ENCODE measurements at places on chromosomes 7 and 10.

DNA sequence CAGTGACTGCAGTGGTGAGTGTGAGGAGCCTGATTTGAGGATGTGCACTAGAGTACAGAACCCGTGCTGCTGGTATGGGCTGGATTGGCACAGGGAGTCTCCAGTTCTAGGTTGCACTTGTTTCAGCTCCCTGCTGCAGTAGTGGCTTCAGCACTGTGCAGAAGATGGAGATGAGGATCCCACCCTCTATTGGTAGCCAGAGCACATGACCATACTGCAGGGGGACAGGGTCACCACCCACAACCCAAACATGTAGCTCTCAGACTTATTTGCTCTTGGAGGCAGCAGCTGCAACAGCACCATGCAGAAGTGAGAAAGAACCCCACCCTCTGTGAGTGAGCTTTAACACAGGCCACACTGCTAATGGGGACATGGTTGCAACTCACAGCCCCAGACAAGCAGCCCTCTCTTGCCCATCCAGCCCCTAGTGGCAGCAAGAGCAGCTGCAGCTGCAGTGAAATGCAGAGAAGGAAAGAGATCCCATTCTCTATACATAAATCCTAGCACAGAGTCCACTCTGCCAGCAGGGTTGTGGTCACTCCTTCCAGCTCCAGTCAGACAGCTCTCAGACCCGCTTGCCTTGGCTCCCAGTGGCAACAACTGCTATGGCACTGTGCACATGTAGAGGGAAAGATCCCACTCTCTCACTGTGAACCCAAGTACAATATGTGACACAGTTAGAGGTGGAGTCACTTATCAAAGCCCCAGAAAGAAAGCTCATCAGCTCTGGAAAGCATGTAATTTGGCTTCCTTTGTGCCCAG, 51.4 kb upstream of the SCIN start:
- no peak for DNase-seq

GRCh38 chr7:154862153-154862791, 140.7 kb downstream of the PAXIP1 start:
- no peak for DNase-seq

GRCh38 chr7:471866-472639, 47.6 kb downstream of the PDGFA start:
- no peak for DNase-seq

GRCh38 chr10:48634198-48634983, 29.5 kb upstream of the ARHGAP22 start:
- DNase-seq = no peak

DNA sequence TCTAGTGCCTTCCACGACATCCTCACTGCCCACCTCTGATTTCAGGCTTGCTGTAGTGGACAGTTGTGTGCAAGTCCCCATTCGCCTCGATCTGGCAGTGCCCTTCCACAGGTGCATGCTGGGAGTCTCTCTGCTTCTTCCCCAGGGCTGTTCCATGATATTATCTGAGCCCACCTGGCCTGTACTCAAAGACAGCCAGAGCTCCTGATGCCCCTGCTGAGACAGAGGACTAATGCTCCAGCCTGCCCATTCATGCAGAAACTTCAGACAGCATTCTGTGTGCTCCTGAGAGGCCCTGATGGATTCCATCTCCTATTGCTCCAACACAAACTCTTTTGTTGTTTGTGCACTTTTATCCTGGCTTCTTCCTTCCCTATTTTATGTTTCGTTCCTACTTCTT, 164.8 kb upstream of the PRSS58 start:
- no peak for DNase-seq
